ENCODE measurements at places on chromosomes 16 and 17.

DNA sequence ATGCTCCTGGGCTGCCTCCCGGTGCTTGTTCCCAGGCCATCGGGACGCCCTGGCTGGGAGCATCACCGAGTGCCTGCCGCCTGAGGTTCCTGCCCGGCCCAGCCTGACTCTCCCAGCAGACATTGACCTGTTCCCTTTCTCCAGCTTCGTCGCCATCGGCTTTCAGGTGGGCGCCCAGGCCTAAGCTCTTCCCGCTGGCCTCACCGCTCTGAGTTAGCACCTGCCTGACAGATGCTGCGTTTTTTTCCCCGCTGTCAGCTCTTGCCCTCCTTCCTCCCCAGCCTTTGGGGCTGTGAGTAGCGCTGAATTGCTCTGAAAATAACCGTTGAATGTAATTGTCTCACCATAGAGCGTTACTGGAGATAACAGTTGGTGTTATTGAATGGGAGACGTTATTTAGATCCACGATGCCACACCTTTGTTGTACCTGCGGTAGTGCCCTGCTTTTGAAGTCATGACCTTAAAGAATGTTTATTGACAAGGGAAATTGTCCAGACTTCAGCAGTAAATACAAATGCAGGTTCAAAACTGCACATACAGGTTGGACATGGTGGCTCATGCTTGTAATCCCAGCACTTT is 21.3 kb upstream of the SMIM5 start:
- DNase-seq: no peak

- DNase-seq: no peak
Observed at GRCh38 chr17:75753514-75754377, 11.2 kb downstream of the GALK1 start.

GRCh38 chr16:75073545-75074303 is 42.9 kb downstream of the LDHD start:
- no peak for DNase-seq

DNA sequence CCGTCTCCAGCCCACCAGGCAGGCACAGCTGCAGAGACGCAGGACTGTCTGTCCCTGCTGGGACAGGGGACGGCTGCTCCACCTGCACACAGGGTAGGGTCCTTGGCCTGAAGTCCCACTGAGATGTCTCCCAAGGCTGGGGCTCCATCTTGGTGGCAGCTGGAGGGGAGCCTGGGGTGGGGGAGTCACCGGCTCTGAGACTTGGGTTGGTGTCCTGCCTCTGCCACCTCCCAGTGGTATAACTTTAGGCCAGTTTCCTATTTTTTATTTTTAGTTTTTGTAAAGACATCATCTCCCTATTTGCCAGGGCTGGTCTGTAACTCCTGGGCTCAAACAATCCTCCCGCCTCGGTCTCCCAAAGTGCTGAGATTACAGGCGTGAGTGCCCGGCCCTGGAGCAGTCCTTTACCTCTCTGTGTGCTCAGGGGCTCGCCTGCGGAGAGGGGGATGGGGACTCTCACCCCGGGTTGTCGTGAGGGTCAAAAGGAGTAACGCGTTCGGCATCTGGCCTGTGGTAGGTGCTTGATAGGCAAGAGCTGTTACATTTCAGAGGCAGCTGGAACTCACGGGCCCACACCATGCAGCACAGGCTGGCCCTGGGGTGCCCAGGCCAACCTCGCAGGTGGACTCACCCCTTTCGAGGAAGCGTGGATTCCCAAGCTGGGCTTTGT is 46.6 kb upstream of the DOC2B start:
- no peak for DNase-seq

DNA sequence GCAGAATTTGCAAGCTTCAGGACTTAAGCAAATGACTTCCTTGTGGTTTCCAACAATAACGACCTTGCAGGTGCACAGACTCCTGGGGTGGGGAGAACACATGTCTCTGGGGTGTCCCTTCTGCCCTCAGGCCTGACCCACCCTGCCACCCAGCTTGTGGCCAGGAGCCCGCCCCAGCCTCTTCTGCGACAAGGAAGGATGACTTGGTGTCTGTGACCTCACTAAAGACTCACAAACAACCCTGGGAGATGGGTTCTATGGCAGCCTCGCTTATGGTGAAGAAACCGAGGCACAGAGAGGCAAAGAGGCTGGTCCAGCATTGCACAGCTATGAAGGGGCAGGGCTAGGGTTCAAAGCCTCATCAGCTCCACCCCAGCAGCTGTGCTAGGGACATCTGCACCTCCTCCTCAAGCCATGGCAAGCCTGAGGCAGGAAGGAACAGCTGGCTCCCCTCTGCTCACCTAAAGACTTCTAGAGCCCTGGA is 2.6 kb downstream of the ATP2A3 start:
- DNase-seq: no peak

DNA sequence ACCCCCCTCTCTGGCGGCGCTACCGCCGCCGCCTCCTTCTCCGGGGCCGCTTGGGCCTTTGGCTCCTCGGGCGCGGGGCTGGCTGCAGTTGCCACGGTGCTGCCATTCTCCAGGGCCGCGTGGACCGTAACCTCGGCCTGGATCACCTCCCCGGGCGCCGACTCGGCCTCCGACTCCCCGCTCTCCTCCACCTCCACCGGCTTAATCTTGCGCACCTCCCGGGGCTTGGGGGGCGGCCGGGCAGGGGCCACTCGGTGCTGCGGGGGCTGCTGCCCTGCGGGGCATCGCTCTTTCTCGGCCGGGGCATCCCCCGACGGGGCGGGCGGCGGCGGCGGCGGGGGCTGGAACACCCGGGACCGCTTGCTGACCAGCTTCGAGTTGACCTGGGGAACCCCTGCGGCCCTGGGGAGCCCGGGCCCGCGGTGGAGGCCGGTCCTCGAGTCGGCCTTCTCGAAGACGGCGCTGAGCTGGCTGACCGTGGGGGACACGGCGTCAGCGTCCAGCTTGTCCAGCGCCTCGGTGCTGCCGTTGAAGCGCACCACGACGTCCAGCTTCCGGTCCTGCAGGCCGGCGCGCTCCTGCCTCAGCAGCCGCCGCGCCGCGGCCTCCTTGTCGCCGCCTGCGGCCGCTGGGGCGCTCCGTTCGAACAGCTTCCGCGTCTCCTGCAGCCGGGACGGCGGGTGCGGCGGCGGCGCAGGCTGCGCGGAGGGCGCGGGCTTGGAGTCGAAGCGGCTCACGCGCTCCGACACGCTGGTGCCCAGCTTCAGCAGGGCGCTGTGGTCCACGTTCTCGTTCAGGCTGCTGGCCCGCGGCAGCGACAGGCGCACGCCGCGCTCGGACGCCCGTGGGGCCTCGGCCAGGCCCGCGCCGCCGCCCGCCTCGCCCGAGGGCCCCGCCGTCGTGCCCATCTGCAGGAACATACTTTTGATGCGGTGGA is 792 bp downstream of the PPP1R9B start:
- peak; percentile 47 for DNase-seq

DNA sequence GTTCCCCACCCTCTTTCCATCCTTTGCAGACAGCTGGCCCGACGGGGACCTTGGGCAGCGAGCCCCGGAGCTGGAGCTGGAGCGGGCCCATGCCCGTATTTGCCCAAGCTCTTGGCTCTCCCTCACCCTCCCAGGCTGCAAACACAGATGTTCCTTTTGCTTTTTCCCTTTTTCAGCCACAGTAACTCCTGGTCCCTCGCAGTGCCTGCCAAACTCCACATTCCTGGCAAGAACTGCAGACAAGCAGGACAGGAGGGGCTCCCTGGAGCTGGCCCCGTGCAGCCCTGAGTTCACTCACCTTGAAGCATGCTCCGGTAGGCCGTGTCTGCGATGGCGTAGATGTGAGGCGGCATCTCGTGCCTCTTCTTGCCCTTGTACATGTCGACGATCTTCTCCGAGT is 33.9 kb downstream of the MYH11 start:
- DNase-seq: peak; percentile 63

DNA sequence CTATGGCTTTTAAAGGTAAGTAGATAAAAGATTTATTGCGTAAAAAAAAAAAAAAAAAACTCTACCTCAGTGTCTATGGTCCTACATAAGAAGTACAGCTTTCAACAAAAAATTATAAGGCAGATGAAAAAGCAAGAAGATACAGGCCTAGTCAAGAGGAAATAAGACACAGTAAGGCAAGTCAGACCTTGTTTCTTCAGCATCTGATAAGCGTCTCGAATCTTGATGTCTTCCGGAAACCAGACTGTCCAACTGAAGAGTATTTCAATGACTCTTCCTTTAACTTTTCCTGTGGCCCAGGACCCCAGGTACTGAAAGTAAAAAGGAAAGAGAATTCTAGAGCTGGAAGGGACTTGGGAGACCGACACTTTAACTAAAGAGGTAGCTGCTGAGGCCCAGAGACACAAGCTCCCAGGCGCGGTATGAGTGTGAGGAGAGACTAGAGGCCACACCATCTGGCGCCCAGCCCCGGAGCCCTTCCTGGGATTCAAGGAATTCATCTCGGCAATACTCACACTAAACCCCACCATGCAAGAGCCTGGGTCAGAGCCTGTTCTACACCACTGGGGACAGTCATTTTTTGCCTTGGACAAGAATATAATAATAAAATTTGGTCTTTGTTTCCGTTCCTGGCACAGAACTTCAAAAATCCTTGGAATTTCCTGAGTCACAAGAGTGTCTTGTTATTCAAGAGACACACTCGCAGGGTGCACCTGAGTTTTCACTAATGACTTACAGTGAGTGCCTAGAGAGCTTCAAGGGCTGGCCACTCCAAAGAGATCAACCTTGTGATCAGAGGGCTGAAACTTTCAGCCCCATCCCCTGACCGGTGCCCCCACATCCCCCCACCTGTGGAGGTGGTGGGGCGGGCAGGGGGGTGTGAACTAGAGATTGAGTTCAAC is 18.6 kb downstream of the GGA2 start:
- peak; percentile 47 for DNase-seq

GRCh38 chr17:50185631-50186471 is 15.6 kb downstream of the COL1A1 start:
- DNase-seq: no peak

GRCh38 chr16:11169641-11170040 is 86.4 kb downstream of the SOCS1 start:
- no peak for DNase-seq

DNA sequence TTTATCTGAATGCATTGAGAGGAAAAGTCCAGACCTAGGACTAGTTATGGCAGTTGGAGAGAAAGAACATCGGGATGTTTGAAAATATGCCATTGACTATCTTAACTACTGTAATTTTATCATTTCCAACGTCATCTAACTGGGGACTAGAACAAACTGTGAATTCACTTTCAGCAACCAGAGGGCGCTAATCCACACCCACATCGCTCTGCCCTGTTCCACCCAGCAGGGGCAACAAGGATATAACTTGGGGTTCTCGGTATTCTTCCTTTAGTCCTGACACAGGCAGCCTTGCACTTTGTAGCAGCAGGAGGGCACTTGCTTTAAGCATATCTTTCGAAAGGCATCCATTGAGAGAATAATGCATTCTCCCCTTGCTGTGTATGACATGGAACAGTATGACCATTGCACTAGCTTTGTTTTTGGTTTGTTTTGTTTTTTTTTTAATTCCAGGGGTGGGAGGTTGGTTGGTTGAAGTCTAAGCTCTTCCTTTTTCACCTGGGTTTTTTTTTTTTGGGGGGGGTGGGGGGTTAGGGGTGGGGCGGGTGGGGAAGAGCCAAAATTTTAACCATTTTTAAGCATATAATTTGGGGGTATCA is 31.5 kb downstream of the SIAH1 start:
- peak; percentile 44 for DNase-seq

DNA sequence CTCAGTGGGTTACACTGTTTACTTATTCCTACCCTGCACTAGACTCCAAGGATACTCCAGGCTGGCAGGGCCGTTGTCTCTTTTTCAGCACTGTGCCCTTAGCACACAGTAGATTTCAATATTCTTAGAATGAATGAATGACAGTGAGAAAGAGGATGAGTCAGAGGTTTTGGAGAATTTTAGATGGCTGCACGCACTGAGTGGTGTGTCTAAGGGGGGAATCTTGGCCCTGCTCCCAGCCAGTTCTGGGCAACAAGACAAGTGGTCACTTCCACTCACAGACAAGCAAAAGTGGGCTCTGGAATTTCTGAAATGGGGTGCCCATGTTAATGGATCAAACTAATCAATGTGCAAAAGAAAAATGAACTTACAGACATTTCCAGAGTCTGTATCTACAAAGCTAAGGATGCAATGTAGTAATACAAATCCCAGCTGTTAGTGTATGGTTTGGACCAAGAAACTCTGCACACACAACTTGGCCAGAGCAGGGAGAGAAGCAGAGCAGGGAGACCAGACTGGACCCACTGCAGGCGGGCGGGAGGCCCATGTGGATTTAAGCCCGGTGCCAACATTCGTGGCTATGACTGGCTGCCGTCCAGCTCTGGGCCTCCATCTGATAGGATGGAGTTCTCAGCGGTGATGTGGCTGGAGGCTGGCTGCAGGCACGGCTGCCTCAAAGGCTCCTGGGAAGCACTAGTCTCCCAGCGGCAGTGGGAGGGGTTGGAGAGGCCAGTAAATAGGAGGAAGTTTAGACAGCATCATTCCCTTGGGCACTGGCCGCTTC is 95.6 kb upstream of the CDYL2 start:
- DNase-seq: peak; percentile 92

- no peak for DNase-seq
Observed at GRCh38 chr16:85983606-85984230, 84.8 kb downstream of the IRF8 start.

DNA sequence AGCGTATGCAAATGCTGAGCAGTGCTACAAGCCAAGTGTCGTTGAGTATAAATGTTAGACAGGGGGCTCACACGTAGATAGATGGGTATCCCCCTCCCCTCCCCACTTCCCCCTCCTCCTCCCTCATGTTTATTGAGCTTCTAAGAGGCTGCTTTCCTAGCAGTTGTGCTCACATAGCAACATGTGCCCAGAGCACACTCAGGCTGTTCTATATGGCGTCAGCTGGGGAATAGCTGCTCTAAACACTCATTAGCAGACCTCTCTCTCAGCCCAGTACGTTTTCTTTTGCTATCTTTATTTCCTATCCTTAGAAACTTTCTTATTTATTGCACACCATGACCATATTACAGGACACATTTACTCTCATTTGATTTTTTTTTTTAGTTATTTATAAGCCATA is 1.8 kb downstream of the KCNJ2 start:
- DNase-seq: no peak

- no peak for DNase-seq
Observed at GRCh38 chr16:78562111-78562510, 462.7 kb downstream of the WWOX start.

DNA sequence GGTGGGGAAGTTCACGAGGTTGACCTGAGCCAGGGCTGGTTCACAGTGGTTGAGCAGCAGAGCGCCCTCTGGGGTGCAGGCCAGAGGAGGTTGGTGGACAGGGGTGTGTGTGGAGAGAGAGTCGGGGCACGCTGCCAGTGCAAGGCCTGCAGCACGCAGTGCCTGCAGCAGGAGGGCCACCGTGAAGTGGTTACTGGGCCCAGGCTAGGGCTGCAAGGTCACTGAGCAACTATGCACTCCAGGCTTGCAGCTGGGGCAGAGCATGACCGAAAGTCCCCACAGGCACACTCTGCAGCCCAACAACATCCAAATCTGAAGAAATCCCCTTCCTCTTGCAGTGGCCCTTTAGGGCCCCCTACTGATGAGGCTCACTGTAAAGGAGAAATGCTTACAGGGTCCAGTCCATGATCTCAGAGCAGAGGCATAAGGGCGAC is 89.1 kb upstream of the NOL11 start:
- DNase-seq: no peak
